Activated T-helper 1 cell treated with Interleukin-2 at 50 U/mL for 16 hours (primary cell): ENCODE measurements at places on chromosomes 16 and 17.

DNA sequence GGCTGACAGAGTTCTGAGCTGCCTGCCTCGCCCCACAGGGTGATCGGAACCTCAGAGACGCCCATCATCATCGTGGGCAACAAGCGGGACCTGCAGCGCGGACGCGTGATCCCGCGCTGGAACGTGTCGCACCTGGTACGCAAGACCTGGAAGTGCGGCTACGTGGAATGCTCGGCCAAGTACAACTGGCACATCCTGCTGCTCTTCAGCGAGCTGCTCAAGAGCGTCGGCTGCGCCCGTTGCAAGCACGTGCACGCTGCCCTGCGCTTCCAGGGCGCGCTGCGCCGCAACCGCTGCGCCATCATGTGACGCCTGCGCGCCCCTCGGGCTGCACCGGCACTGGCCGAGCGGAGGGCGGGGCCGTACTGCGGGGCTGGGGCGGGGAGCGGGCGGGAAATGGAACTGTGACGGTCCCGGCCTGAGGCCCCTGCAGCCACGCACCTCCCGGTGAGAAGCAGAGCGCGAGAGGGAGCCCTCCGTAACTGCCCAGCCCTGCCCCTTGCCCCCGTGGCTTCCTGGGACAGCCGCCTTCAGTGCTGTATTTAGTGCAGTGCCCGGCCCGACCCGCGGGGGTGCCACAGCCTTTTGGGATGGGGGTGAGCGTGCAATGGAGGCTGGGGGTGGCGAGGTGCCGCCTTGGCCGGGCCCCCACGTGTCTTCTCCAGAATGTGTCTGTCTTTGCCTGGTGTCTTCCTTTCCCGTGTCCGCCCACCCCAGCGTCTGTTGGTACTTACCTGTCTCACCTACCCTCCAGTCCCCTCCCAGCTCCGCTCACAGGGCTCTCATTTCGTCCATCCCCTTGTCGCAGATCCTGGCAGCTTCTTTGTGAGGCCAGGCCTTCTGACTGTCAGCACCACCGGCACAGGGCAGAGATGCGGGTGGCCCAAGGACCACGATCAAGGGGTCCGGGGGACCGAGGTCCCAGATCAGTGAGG is 9.8 kb downstream of the RASL10B start:
- DNase-seq, result no peak

- no peak for DNase-seq
These were observed 341 bp downstream of the SLC7A6OS start for GRCh38 chr16:68310437-68310773.

DNA sequence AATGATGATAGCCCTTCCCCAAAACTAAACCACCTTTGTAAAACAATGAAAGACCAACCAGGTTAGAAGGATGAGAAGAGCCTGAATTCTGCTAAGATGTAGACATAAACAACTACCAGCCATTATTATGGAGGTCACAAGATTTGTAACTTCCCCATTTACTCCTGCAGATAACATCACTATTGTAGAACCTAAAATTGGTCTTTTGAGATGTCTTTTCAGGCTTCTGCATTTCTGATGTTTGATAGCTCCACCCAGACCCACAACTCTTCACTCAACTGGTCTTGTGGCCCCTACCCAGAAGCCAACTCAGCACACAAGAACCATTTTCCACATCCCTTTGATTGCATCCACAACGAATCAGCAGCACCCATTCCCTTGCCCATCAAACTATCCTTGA is 100.8 kb downstream of the TMEM132E start:
- no peak for DNase-seq

DNA sequence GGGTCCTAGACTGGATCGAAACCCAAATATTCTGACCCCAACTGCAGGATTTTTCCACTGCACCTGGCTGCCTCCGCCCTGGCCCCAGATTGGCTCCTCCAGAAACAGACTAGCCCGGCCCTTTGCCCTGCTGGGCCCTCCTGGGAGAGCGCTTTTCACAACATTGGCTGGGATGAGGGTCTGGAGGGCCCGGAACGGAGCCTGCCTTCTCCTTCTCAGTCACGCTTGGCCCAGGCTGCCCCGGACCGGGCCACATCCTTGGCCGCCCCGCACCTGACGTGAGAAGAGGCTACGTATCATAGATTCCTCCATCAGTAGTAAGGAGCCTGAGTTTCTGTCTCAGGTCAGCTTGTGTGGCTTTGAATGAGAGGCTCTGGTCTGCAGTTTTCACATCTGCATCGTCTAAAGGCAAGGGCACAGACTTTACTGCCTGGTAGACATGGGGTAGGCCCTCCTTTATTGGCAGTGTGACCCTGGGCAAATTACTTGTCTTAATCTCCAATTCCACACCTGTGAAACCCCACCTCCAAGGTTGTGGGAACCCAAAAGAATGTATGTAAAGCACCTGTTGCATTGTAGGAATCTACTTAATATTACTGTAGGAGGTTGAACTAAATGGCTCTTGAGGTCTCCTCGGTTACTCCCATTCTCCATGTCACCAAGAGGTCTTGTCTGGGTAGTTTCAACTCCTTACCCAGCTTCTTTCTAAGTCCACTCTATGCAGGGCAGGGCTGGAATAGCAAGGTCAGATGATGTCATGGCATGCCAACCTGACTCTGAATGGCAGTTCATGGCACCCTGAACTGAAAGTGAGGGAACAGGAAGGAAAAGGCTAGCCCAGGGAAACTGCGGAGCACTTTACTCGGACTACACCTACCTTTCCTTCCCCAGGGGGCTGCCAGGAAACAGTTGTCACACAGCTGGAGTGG is 661 bp downstream of the LRRC3C start:
- no peak for DNase-seq

DNA sequence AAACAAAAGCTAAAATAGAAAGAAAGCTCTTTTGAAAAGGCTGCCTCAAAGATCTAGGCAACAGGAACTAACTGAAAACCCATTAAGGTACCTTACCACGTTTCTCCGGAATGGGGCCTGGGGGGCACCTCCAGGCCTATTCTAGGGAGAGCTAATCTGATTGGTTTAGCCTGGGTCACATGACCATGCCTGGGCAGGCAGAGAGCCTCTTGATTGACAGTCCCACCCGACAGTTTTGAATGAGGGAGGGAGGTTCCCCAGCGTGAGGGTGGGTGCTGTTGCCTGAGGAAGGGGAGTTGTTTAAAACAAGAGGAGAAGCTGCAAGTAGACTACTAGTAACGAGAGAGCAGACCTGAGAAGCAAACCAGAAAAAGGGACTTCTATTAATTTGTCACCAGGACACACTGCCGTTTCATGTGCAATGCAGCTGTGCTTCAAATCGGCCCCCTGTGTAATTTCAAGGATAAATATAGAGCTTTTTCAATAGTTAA is 143.4 kb upstream of the HS3ST2 start:
- no peak for DNase-seq

DNA sequence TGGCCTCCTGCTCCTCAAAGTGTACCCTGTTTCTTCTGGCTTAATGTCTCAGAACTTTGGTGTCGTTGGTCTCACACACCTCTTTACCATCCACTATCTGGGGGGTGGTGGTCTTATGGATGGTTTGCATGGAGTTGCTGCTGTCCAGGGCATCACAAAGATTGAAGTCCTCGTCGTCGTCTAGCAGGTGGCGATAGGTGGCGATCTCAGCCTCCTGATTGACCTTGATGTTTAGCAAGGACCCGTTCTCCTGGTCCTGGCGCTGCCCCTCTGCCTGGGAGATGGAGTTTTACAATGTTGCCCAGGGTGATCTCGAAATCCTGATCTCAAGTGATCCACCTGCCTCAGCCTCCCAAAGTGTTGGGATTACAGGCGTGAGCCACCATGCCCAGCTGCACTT is 31.1 kb upstream of the HELZ start:
- no peak for DNase-seq

DNA sequence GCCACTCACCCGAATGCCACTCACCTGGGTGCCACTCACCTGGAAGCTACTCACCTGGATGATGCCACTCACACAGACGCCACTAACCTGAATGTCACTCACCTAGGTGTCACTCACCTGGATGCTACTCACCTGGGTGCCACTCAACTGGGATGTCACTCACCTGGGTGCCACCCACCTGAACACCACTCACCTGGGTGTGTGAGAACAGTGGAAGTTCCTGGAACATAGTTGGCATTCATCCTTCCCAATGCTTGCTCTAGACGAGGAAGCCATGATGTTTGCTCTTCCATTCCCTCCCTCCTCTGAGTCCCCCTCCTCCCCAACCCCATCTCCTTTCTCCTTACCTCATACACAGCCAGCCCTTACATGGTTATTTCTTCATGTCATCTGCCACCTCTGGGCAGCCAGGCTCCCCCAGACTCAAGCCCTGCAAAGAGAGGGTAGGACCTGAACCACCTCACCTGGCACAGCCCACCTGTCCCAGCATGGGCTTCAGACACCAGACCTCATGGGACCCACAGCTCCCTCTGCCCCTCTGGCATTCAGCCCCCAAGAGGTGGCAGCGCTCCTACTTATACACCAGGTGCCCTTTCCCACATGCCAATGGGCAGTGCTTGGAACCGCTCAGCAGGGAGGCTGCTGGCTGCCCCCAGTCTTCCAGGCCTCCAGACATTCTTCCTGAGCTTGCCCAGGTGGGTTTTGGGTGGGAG is 171.8 kb upstream of the FOXF1 start:
- DNase-seq, result no peak

DNA sequence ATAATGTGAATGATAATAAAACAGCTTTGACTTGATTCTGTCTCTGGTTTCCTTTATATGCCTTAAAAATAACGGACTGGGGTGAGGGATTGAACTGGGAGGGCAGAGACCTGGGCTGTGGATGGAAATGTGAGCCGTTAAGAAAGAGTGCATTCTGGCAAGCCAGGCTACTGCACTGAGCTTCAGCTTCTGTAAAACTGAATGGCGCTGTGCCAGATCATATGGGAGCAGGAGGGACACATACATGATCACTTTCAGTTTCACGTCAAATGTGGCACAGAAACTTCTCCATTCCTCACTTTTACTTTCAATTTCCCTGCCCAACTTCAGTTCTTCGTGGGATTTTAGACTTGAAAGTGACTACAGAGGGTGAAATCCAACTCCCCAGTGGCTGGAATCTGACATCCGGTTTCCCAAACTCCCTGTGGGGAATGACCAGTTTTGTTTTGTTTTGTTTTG is 1.1 kb downstream of the MT2A start:
- DNase-seq, result peak; percentile 48

- DNase-seq, result no peak
These were observed 1.1 kb upstream of the ADGRG1 start for GRCh38 chr16:57627184-57627871.

DNA sequence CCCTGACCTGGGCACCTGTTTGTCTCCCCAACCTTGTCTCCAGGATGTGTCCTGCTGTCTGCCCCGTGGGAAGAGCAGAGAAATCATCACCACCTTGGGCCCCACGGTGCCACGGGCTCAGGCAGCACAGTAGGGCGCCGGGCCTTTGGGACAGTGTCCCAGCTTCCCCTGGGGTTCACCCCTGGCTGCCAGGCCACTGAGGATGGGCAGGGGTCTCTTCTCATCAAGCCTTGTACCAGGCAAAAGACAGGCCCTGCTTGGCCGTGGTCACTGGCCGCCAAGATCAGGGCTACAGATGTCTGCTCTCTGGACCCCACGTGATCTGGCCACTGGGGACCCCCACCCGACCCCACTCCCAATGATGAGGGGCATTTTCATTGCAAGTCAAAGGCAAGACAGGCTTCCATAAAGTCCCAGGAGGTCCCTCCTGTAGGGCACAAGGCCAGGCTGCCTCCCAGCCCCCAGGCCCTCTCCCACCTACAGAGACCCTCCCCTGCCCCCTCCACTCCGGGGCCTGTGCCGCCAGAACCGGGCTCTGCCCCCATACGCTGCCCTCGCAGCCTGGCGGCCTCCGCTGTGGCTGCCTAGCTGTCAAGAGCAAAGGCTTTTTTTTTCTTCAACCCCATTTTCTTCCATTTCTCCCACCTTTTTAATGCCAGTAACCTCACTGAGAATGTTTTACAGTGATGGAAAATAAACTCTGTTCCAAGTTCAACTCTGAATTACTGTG is 14.5 kb downstream of the DNAAF8 start:
- DNase-seq, result no peak

DNA sequence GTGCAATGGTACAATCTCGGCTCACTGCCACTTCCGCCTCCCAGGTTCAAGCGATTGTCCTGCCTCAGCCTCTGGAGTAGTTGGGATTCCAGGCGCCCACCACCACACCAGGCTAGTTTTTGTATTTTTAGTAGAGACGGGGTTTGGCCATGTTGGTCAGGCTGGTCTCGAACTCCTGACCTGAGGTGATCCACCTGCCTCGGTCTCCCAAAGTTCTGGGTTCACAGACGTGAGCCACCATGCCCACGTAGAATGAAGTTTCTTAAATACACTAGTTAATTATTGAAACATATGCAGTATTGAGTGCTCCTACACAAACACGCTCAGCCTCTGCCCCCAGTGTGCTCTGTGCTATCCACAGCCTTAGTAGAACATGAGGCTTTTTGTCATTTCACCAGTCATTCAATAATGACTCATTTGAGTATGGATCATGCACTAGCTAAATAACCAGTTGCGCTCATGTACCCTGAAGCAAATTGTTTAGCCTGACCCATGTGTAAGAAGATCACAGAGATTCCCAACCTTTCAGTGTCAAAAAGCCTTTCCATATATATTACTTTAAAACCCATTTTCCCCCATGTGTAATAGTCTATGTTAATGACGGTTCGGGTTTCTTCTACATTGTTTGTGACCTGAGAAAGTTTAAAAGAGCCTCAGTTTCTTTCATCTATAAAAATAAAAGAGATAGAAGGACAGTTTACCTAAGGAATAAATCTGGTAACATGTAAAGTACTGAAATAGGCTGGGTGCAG is 49.7 kb downstream of the TUBD1 start:
- no peak for DNase-seq

GRCh38 chr17:35578197-35578928 is at the start of gene PEX12:
PEX12 (minus strand) TSS chr17:35578571; CDS start chr17:35578021, 550 bp downstream.
- DNase-seq, result peak; percentile 83

- no peak for DNase-seq
These were observed 129.1 kb downstream of the AIPL1 start for GRCh38 chr17:6305613-6306360.

GRCh38 chr17:76132574-76133338 is 8.3 kb downstream of the FOXJ1 start:
- DNase-seq, result no peak

DNA sequence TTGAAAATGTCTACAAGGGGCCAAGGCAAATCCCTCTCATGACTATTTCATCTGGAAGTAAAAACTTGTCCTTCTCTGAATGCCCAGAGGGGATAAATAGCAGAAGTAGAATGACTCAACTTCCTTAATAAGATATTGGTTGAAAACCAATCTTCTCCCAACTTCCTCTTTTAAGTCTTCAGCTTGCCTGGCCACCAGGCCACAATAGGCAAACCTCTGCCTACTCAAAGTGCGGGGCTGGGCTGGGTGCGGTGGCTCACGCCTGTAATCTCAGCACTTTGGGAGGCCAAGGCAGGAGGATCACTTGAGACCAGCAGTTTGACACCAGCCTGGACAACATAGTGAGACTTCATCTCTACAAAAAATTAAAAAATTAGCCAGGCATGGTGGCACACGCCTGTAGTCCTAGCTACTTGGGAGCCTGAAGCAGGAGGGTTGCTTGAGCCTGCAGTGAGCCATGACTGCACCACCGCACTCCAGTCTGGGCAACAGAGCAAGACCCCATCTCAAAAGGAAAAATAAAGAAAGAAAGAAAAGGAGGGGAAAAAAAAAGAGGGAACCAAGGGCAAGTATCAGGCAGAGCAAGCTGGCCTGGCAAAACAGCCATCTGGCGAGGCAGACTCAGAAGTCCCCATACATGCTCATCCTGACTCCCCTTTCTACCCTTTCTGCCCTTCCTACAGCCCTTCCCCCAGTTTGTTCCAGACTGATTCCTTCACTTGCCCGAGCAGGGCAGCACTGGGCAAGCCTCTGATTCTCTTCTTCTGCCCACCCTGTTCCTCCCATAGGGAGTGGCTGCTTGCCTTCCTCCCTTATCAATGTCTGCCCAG is 20.6 kb downstream of the MAP3K14 start:
- no peak for DNase-seq
